ENCODE measurements at places on chromosomes 6 and 20.

GRCh38 chr6:157531986-157532365 lies 151.0 kb downstream of the ZDHHC14 start:
- no peak for DNase-seq

GRCh38 chr20:46031701-46032254 lies 2.8 kb downstream of the SLC12A5 start:
- DNase-seq: peak; percentile 24

DNA sequence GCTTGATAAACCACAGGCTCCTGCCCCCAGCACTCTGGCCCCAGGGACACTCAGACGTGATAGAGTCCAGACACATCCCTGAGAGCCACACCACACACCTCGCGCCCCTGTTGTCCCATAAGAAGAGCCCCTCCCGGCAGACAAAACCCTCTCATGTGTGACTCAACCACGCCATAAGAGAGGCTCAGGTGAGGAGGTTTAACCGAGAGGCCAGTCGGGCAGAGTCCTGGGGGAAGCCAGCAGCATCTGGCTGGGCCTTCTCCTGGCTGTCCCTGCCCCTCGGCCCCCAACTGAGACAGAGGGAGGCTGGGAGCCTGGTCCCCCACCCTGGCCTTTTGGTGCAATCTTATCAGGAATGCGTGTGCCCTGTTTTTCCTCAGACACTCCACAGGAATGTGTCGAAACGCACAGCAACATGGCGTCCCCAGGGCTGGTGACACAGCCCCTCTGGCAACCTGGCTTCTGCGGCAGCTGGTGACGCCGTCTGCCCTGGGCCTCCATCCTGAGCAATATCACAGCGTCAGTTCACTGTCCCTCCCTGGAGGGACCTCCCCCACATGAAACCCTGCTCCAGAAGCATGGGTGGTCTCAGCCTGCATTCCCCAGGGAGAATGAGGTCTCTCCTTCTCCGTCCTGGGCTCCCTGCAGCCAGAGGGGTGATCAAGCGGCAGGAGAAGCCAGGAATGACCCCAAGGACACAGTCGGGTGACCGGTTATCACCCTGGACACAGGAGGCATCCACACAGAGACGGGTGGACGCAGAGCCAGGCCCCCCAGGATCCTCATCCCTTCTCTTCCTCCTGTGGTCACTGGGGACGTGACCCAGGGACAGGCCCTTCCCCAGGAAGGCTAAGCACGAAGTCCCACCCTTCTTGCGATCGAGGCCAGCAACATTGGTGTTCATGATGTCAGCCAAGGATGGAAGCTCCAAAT lies 156.6 kb upstream of the AFDN start:
- no peak for DNase-seq

DNA sequence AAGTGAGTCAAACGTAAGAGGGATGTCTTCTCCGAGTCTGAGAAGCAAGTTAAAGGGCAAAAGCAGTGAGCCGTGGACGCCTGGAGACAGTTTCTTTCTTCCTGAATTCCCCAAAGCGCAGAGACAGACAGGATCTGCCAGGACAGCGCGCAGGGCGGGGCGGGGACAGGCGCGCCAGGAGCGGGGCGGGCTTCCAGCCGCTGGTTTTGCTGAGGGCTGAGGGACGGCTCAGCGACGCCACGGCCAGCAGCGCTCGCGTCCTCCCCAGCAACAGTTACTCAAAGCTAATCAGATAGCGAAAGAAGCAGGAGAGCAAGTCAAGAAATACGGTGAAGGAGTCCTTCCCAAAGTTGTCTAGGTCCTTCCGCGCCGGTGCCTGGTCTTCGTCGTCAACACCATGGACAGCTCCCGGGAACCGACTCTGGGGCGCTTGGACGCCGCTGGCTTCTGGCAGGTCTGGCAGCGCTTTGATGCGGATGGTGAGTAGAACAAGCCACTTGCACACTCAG lies at the start of gene SCGN:
SCGN (plus strand) TSS at position 209 of the 509 bp plus-strand sequence; CDS start at position 398, 189 bp downstream.
- peak; percentile 75 for DNase-seq

GRCh38 chr20:4592316-4593148 lies 129.2 kb upstream of the PRND start:
- DNase-seq: peak; percentile 76

DNA sequence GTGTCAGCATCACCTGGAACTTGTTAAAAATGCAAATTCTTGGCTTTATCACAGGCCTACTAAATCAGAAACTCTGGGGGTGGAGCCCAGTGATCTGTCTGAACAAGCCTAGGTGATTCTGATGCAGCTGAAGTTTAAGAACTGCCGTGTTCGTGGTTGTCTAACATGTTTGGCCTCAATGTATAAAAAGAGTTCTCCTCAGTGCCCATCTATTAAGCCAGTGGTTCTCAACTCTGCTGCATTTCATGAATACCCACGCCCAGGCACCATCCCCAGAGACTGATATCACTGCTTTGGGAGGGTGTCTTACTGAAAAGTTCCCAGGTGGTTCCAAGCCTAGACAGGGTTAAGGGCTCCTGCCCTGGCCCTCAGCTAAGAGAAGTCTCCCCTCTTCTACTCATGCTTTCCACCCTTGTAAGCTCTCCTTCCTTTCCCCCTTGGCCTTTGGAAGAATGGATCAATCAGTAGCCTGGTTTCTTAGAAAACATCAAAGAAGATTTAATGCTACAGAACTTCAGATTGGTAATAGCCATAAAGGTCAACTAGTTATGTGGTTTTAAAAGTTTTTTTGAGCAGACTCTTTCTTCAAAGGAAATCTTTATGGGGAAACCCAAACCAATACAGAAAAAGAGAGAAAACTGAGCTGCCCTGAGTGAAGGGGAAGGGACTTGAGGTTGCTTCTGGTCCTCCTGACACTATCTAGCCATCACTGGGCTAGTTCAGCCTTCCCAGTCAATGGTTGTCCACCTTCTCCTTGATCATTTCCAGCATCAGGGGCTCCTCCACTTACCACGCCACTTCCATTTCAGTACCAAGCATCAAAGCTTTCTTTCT lies 38.9 kb upstream of the TNFAIP3 start:
- DNase-seq: peak; percentile 78

DNA sequence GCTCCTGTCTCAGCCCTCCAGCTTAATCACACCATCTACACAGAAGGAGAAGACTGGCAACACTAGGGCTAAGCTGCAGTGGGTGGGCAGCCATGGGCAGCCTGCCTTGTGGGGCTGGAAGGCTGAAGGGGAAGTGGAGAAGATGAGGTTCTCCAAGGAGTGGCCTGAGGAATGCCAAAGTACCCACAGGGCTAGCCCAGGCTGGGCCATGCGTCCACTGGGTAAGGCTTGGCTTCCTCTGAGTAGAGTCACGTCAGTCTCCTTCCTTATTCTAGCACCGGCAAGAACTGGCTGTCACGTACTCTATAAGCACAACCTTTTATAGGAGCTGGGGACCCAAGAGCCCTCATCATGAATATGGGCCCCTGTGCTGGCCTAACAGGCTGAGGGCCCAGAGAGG lies 110.6 kb upstream of the SIRPA start:
- DNase-seq: no peak
